ENCODE measurements at places on chromosomes 2 and 18. TPM values are rescaled to one million over a fixed set of nuclear protein-coding genes. Genes with fewer than 3 reads are reported as not detected.

The GAL3ST2 gene
- total RNA-seq: 0.36 TPM

The VAMP5 gene
- 21.8 TPM for total RNA-seq

The RNF125 gene
- total RNA-seq: 0.59 TPM

The SULT1C4 gene
- total RNA-seq: not detected

The SLC4A3 gene
- total RNA-seq: 2.5 TPM

The FBLN7 gene
- 5.8 TPM for total RNA-seq

The GPBAR1 gene
- 0.36 TPM for total RNA-seq

DNA sequence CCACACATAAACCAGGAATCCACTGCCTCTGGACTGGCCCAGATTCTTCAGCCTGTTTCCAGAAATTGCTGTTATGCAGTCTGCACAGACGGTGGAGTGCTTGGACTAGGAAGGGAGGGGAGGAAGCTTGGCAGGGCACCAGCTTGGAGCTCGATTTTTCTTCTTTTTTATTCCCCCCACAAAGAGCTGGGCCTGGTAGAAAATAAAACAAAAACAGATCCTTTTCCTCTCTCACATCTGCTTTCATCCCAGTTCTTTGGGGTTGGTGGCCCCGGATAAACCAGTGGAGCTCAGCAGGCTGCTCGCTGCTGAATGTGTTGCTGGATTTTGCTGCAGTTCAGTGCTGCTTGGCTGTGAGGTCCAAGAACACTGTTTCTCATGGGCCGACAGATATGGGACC, 16.0 kb downstream of the LRRTM1 start:
- H3K27ac ChIP-seq: no peak overlapping the region
- H3K36me3 ChIP-seq: no peaks in the 10 kb centered on the region
- H3K4me1 ChIP-seq: no peaks in the 10 kb centered on the region
- H3K4me3 ChIP-seq: no peak overlapping the region

- no peaks in the 10 kb centered on the region for H3K27me3 ChIP-seq
- peak overlapping the region; percentile 47 for H3K4me3 ChIP-seq
- peak overlapping the region; percentile 59 for H3K27ac ChIP-seq
- peak; percentile 98 for DNase-seq
Measured at GRCh38 chr2:238895891-238896600, 48.2 kb downstream of the TWIST2 start.

GRCh38 chr2:113848758-113849415, 41.0 kb upstream of the ACTR3 start:
- no peaks in the 10 kb centered on the region for H3K36me3 ChIP-seq
- no peaks in the 10 kb centered on the region for H3K27me3 ChIP-seq
- H3K4me1 ChIP-seq: peaks cover 14% of the 10 kb centered on the region
- peak overlapping the region; percentile 29 for H3K27ac ChIP-seq
- H3K4me3 ChIP-seq: no peak overlapping the region

DNA sequence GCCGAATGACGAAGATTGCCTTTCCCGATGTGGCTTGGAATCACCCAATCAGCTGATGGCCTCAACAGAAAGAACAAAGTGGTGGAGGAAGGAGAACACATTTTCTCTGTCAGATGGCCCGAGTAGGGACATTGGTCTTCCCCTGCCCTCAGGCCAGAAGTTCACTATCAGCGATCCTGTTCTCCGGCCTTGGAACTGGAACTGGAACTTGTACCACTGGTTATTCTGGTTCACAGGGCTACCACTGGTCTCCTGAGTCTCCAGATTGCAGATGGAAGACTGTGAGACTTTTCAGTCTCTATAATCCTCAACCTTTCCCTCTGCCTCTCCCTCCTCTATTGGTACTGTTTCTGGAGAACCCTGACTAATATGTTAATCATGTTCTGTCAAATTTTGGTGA, 180.4 kb downstream of the ANKRD30B start:
- peak; percentile 83 for DNase-seq
- no peaks in the 10 kb centered on the region for H3K27me3 ChIP-seq
- H3K4me3 ChIP-seq: no peak overlapping the region
- no peaks in the 10 kb centered on the region for H3K36me3 ChIP-seq
- peaks cover 16% of the 10 kb centered on the region for H3K4me1 ChIP-seq
- H3K27ac ChIP-seq: no peak overlapping the region

DNA sequence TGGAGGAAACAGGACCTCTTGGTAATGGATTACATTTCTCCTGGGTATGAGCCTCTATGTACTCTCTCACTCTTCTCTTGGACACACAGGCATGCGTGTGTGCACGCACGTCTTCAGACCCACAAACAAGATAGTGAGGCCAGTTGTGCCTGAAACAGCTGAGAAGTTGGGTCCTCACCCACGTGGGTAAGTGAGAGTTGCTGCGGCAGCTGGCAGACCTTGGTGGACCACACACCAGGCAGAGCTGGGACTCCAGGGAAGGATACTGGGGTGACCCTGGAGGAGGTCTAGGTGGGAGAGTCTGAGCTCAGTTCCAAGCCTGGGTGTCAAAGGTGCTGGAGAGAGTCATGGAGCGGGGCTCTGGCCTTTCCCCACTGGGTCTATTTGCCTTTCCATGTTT, 194.3 kb downstream of the HAUS1 start:
- H3K4me3 ChIP-seq: no peak overlapping the region
- no peaks in the 10 kb centered on the region for H3K36me3 ChIP-seq
- peaks cover 4% of the 10 kb centered on the region for H3K27me3 ChIP-seq
- DNase-seq: no peak

- H3K36me3 ChIP-seq: no peaks in the 10 kb centered on the region
- peak overlapping the region; percentile 49 for H3K27ac ChIP-seq
- H3K4me3 ChIP-seq: no peak overlapping the region
- DNase-seq: no peak
Measured at GRCh38 chr18:59484131-59484530, 125.1 kb upstream of the LMAN1 start.

GRCh38 chr18:24270937-24271380, 126.7 kb downstream of the OSBPL1A start:
- peak overlapping the region; percentile 87 for H3K4me3 ChIP-seq
- peak; percentile 81 for DNase-seq
- H3K27me3 ChIP-seq: no peaks in the 10 kb centered on the region
- no peaks in the 10 kb centered on the region for H3K36me3 ChIP-seq

GRCh38 chr2:37387148-37387835, 42.9 kb downstream of the QPCT start:
- no peaks in the 10 kb centered on the region for H3K27me3 ChIP-seq
- H3K27ac ChIP-seq: peak overlapping the region; percentile 86
- H3K4me3 ChIP-seq: peak overlapping the region; percentile 34
- no peaks in the 10 kb centered on the region for H3K36me3 ChIP-seq

DNA sequence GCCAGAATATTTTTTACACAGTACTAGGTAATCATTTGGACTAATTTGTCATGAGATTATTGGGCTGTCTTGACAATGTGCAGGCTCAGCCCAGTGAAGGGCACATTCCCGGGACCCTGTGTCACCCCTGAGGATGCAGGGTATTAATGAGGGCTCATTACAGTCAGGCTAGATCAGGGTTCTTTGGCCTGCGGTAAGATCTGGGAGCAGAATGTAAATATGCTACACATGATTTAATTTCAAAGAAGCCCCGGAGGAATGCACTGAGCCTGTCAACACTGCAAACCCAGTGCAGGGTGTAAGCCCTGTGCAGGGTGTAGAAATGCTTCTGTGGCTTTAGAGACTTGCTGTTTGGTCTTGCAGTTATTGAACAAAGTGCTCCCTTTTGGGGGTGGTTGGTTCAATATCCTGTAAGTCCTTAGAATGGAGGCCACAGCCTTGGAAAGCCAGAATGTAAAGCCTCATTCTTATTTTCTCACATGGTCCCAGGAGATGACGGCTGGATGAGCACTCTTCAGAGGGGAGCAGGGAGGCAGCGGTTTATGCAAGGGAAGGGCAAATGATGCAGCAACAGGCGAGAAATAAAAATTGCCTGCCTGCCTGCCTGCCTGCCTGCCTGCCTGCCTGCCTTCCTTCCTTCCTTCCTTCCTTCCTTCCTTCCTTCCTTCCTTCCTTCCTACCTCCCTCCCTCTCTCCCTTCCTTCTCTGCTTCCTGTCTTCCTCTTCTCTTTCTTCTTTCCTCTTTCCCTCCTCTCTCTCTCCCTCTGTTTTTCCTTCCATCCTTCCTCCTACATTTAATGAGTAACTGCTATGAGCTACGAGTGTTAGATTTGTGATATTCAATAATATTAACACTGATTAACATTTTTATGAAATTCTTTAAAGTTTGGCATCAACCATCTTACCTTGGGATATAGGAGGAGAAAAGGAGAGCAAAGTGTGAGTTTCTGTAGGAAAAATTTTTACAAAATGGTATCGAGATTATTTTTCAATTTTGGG, 148.8 kb downstream of the VAPA start:
- H3K27me3 ChIP-seq: no peaks in the 10 kb centered on the region
- H3K4me3 ChIP-seq: no peak overlapping the region
- H3K4me1 ChIP-seq: peaks cover 26% of the 10 kb centered on the region
- DNase-seq: no peak
- no peaks in the 10 kb centered on the region for H3K36me3 ChIP-seq
- H3K27ac ChIP-seq: no peak overlapping the region

DNA sequence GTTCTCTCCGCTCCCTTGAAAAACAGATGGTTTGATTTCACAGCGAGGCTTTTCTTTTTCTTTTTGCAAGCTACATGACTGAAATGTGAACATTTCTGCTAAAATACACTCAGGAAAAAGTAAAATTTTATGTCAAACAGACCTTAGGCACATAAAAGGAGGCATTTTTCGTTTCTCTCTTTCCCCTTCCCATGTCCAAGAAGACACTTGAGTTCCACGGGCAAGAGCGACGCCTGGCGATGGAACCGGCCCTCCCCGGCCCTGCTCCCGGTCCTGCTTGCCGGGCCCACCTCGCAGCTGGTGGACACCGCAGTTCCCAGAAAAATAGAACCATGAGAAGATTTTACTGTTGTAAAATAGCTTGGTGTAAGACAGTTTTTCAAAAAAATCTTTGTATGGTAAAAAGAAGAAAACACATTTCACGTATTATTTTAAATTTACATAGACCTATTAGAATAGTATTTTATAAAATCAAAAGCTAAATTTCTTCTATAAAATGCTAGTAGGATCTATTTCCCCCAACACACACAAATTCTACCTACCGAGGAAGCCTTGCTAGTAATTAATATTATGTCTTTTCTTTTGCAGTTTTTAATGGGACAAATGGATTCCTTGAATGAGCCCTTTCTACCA, 2.3 kb upstream of the ALKAL2 start:
- H3K27me3 ChIP-seq: peaks cover 35% of the 10 kb centered on the region
- no peaks in the 10 kb centered on the region for H3K36me3 ChIP-seq
- no peak overlapping the region for H3K27ac ChIP-seq
- H3K4me1 ChIP-seq: peaks cover 19% of the 10 kb centered on the region

- DNase-seq: no peak
- peaks cover 9% of the 10 kb centered on the region for H3K4me1 ChIP-seq
- no peaks in the 10 kb centered on the region for H3K27me3 ChIP-seq
Measured at GRCh38 chr2:224126003-224126402, 86.9 kb upstream of the SERPINE2 start.

DNA sequence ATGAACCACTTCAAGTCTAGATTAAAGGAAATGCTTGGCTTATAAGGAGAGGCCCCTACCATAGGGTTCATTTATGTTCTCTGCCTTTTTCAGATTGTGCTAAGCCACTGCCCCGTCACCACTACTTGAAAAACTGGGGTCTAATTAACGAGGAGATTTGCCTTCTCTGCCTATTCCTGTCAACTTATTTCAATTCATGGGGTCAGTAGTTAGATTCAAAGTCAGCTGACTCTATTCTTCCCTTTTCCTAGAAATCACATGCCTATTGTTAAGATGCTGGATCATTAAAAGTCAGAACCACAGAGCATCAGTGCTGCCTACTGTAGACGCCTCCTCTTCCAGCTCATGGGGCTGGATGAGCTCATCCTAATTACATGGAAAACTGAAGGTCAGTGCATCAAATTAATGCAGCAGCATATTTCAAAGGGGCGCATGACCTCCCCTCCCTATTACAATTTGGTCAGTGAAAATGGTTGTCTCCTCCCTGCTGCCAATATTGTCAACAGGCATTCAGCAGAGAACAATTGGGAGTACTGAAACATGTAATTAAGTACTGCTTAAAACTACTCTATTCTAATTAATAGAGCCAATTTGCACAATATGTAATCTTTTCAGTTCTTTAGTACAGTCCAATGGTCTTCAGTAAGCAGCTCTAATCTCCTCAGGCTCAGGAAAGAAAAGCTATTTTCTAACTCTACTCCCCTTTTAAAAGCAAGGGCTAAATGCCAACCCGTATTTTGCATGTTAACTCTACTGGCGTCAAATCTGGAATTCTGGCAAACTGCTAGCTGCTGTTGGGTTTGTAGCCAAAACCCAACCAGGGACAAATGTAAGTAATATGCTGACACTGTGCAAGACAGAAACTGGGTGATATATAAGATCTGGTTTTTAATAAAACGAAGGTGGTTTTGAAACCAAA, 117.4 kb upstream of the ITGB6 start:
- H3K27ac ChIP-seq: peak overlapping the region; percentile 27
- H3K27me3 ChIP-seq: no peaks in the 10 kb centered on the region
- DNase-seq: peak; percentile 21
- H3K4me3 ChIP-seq: no peak overlapping the region
- H3K4me1 ChIP-seq: peaks cover 27% of the 10 kb centered on the region
- H3K36me3 ChIP-seq: peaks cover 8% of the 10 kb centered on the region
